GM04503 (cell line): ENCODE measurements at places on chromosomes 6 and 20.

- DNase-seq: peak; percentile 24
Observed at GRCh38 chr20:13119583-13119982, 101.5 kb upstream of the ISM1 start.

DNA sequence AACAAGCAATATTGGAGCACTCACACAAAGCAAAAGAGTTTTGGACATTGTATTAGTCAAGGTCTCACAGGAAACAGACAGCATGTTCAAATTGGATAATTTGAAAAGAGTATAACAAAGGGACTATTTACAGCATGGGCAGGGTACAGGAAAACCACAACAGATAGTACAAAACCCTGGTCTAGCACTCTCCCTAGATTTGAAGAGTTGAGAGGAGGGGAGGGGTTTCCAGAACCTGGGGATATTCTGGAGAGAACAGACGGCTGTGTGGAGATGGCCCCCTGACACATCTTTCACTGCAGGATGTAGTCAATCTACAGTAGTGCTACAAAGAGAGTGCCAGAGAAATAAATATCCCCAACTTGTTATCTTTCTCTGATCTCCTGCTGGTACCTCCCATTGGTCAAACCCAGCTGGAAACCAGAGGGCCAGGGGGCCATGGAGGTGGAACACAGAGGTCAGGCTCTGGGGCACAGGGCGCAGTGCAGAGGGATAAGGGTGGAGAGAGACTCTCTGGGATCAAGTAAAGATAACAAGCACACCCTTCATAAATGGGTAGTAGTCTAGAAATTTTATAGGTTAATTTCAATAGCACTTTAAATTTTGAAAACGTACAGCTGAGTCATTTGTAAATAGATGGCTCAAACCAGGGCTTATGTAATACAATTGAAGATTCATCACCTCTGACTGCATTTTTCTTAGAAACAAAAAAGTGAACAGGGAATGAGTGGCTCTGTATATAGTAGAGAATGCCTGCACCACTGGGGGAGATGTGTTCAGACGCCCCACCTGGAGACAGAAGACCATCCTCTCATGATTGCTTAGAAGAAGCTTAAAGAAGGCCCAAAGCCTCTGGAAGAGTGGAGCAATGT lies 25.7 kb downstream of the RCAN2 start:
- DNase-seq: no peak

- DNase-seq: no peak
Observed at GRCh38 chr20:4720977-4721349, 746 bp upstream of the PRND start.

- DNase-seq: no peak
Observed at GRCh38 chr6:36329798-36330291, 6.8 kb downstream of the BNIP5 start.

DNA sequence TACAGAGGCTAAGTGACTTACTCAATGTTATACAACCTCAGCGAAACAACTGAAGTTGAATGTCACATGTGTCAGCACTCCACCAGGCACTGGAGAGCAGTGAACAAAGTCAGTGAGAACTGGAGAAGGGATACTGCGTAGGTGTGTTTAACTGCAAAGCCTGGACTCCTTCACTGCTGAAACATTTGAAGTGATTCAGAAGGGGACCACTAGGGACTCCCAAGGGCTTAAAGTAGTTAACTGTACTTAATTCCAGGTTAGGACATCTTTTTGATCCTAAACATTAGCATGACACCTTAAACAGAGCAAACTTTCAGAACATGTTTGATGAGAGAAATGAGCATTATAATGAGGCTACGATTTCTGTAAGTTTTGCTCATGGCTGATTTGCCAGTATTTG lies 45.0 kb upstream of the ZBTB24 start:
- DNase-seq: no peak

DNA sequence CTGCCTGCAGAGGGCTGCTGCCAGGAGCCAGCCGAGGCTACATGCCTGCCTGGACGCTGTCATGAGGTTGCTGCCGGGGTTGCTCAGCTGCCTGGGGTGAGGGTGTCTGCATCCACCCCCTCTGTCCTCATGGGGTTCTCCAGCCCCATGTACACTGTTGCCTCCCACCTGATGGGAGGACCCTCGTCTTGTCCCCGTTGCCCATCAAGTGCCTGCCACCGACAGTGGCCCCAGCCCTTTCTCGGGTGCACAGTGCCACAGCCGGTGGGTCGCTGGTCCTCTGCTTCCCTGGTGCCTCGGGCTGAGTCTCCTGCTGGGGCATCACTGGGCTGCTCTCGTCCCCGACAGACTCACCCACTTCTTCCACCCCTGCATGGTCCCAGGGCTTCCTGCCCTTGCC lies 313.7 kb downstream of the CDH4 start:
- DNase-seq: no peak

DNA sequence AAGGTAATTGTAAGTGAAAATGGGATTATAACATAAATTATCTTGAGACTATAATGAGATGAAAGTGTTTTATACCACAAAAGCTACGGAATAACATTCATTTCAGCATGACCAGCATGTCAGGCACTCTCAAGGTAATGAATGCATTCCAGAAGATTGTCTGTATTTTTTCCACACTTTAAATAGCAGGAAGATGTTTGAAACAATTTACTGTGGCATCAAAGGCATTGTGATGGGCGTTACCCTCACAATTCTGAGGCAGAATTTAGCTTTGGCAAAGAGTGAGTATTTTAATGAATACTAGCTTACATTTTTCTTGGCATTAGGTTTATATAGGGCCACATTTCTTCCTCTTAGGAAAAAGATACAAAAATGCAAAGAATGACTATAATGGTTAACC lies 627.2 kb downstream of the BCKDHB start:
- no peak for DNase-seq

DNA sequence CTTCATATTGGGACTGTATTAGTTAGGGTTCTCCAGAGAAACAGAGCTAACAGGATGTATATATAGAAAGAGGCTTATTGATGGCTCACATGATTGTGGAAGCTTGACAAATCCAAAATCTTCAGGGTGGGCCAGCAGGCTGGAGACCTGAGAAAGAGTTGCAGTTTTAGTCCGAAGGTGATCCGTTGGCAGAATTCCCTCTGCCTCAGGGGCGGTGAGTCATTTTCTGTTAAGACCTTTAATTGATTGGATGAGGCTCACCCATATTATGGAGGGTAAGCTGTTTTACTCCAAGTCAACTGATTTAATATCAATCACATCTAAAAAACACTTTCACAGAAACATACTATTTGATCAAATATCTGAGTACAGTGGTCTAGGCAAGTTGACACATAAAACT lies 113.6 kb downstream of the FLRT3 start:
- DNase-seq: no peak

DNA sequence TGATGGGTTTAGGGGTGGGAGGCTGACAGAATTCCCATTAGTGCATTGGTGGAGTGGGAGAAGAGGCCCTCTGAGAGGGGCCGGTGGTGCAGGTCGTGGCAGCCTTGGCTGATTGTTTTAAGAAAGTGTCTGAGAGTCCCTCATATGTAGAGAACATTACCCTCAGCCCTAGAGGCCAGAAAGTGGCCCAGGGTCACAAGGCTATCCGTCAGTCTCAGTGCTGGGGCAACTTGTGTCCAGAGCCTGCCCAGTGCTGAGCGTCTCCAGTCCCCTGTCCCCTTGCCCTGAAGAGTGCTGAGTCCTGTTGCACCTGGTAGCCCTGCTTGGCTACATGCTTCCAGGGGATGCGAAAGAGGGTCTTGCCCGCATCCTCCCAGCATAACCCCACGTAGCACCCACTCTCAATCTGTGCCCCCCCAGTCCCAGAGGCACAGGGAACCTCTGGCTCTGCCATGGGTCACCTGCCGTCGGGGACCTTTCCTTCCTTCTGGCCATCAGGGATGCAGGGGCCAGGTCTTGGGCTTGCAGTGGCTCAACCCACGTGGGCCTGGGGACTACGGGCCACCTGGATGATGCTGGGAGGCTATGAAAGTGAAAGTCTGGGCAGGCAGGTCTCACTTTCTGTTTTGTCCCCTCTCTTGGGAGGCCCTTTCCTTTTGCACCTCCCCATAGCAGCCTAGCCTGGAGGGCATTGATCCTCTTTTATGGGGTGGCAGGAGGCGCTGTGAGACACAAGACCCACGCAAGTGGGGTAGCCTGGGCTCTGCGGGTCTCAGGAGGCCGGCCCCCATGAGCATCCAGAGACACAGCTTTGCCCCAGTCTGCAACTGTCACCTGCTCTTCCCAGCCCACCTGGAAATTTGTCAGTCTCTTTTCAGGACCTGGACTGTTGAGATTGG lies 12.2 kb downstream of the DUSP15 start:
- DNase-seq: no peak

DNA sequence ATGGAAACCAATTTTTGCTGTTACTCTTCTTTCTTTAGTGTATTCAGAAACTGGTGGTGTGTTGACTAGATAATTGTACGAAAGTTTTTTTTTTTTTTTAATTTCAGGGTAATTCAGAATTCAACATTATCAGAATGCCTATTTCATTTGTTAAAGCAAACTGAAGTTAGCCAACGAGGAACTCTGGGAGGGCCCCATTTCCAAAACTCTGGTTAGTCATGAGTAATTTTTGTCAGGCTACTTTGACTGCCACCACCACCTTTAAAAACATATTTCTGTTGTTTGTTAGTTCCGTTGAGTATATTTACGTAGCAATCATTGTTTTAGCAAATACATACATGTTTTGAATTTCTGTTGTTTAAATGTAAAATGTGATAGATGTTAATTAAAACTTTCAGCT lies 763 bp downstream of the ZKSCAN8 start:
- no peak for DNase-seq

- DNase-seq: no peak
Observed at GRCh38 chr20:22341508-22341907, 242.9 kb downstream of the FOXA2 start.

- DNase-seq: no peak
Observed at GRCh38 chr20:33441142-33441955, 2.2 kb downstream of the SNTA1 start.

DNA sequence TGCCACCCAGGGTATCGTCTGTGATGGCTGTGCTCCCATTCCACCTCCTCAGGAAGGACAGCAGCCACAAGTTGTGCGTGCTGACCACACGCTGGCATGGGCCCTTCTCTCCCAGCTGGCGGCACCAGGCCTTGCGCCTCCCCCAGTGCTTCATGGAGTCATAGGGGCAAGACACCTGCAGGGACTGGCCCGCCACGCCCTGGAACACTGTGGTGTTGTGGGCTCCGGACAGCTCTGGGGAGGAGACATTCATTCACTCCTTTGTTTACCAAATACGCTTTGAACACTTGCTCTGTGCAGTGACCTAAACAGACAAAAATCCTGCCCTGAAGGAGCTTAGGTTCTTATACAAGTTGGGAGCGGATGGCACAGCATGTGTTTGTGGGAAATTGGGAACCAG lies 1.5 kb downstream of the TREM2 start:
- no peak for DNase-seq

DNA sequence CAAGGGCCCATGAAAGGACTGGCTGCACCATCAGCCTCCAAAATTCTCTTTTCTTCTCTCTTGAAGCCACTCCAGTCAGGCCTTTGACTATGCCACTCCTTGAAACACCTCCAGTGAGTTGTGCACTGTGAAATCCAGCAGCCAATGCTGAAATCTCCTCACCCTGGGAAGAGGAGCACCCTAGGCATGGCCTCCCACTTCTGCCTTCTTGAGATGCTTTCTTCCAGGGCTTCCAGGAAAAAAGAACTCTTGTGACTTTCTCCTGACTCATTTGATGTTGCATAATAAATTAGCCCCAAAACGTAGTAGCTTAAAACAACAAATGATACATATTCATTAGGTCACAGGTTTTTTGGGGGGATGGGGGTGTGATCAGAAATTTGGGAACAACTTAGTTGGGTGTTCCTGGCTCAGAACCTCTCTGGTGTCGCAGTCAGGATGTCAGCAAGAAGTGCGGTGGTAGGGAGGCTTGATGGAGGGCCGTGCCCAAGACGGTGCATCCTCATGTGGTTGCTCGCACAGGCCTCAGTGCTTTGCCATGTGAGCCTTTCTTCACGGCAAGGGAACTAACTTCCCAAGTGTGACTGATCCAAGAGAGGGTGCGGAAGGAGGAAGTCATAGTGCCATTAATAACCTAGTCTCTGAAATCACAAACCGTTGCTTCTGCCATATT lies 12.1 kb downstream of the NCR2 start:
- DNase-seq: no peak

DNA sequence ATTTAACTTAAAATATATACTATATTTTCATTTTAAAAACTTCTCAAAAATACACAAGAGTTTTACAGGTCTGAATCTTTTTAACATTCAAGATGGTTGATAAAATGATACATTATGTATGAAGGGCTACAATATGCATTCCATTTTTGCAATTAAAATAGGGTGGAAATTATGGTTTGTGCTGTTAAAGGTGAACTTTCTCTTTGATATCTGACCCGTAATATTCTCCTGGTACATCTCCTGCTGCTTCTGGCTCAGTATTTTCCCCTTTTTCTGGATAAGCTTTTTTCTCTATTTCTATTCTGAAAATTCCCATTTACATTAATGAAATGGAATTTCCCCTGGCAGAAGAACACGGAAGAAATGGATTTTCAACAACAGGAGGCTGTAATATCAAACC lies 27.4 kb upstream of the LCA5 start:
- no peak for DNase-seq

- no peak for DNase-seq
Observed at GRCh38 chr6:1757131-1757530, 147.4 kb downstream of the FOXC1 start.

DNA sequence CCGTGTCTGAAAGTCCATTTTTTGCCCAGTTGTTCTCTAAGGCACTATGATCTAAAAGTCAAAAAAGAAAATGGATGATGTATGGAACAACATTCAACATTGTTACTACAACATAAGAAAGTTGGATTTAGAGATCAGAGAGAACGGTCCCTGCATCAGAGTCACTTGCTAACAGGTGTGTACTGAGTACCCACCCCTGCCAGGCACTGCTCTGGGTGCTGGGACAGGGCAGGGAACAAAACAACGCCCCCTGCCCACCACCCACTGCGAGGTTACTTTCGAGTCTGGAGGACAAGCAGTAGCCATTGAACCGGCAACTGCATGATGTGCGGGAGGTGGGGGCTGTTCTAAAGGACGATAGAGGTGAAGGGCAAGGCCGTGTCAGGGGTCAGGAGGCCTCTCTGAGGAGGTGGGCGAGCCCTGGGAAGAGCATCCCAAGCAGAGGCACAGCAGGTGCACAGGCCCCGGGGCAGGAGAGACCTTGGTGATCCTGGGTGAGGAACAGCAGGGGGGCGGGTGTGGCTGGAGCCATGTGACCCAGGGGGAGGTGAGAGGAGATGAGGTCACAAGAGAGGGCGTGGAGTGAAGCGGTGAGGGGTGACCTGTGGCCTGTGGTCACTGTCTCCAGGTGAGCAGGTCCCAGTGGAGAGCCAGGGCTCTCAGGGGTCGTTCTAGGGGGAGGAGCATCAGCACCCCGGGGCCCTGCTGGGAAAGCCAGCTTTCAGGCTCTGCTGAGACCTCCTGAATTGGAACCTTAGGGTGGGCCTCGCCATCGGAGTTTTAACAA lies 197.5 kb upstream of the SULF2 start:
- no peak for DNase-seq

- peak; percentile 46 for DNase-seq
Observed at GRCh38 chr6:5670811-5671561, 335.7 kb downstream of the NRN1 start.

DNA sequence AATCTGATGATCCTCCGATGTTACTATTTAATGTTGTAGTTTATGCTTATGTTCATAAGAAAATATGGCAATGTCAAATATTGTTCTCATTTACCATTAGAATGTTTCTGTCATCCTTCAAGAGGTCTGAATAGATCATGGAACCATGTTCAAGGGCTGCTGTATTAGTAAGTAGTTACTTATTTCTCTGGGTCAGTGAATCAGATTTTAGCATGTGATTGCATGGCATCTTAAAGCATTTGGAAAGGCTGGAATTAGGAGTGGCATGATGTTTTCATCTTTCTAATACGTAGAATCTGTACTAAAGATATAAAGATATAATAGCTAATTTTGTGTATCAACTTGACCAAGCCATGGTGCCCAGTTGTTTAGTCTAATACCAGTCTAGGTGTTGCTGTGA lies 40.5 kb upstream of the NKX2-4 start:
- no peak for DNase-seq
